ENCODE measurements at places on chromosomes 12 and 14.

DNA sequence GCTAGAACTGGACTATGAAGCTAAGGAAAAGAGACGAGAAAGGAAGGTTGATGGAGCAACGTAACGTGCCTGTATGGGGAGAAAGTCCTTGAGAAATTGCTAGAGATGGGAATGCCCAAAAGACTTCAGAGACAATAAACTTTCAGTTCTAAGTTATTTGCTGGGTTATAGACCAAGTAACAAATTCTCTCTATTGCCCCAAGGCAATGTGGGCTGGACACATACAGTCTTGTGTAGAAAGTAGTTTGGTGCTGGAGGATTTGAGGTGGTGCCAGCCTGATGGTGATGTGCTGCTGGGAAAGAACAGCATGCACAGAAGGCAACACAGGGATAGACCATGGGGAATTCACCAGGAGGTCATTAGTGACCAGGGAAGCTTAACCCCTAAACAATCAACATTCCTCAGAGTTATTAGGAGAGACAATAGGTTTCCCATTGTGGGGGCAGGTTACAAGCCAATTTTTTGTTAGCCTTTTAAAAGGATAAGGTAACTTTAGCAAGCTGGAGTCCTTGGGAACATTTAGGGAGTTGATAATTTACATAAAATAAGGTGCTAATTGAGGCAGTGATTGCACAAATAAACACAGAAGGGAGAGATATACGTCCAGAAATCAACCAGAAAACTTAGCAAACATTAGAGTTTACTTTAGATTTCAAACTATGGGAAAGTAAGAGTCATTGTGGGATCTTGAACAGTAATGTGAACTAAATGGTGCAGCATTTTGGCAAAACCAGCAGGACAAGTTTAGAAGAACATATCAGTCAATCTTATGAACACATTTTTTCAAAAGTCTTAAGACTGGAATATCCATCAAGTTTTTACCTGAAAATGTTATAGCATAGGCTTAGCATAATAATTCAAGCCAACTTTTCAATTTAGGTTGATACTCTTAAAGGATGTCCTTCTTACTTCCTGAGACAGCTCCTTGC lies 61.4 kb downstream of the LMNTD1 start:
- DNase-seq = no peak

GRCh38 chr12:27431185-27431584 lies 15.4 kb upstream of the SMCO2 start:
- DNase-seq = no peak

- DNase-seq = no peak
These were observed 153.8 kb upstream of the LHX5 start for GRCh38 chr12:113625499-113625898.

- DNase-seq = no peak
These were observed 314.2 kb downstream of the EGLN3 start for GRCh38 chr14:33636716-33637115.

DNA sequence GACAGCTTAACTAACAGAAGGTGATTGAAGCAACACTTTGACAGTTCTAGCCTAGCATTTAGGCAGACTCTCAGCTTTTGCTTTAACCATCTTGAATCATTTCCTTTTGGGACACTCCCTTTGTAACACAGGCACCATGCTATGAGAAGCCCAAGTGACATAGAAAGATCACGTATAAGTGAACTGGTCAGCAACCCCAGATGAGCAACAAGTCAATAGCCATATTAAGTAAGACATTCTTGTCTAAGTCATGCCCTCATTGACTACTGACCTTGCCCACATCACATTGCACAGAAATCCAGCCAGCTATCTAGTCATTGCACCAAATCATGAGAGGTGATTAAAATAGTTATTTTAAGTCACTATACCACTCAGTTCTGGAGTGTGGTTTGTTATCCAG lies 476.8 kb downstream of the TRHDE start:
- DNase-seq = no peak

DNA sequence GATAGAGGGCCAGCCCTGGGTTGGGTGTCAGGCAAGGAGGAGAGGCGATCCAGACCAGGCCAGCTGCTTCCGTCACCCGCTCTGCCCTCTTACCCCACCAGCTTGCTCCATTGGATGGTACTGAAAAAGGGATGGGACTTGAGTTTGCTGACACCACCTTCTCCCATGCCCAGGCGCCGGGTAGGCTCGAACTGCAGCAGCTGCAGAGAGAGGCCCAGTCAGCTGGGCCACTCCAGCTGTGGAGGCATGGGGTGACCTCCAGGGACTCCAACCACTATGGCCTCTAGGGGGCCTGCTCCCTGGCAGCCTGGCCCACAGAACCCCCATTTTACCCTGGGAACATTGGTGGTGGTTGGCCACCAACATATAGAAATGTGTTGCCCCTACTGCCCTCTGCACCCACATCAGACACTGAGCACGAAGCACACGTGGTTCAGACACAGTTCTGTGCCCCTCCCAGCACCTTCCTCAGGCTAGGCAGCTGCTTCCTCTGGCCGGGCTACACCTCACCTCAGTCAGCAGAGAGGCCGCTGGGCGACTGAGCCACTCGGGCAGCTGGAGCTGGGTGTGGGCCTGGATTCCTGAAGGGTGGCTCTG lies 16.0 kb downstream of the RPS6KL1 start:
- DNase-seq = no peak

- DNase-seq = no peak
These were observed 118.3 kb downstream of the SLC25A47 start for GRCh38 chr14:100441271-100441947.

- DNase-seq = no peak
These were observed 250.4 kb downstream of the C12orf75 start for GRCh38 chr12:105580821-105581352.

GRCh38 chr14:65618996-65619395 lies 206.5 kb downstream of the FUT8 start:
- DNase-seq = no peak

- DNase-seq = no peak
These were observed 146.4 kb downstream of the FOXN3 start for GRCh38 chr14:89270439-89271227.

- no peak for DNase-seq
These were observed 174.4 kb downstream of the SYT10 start for GRCh38 chr12:33265033-33265731.

DNA sequence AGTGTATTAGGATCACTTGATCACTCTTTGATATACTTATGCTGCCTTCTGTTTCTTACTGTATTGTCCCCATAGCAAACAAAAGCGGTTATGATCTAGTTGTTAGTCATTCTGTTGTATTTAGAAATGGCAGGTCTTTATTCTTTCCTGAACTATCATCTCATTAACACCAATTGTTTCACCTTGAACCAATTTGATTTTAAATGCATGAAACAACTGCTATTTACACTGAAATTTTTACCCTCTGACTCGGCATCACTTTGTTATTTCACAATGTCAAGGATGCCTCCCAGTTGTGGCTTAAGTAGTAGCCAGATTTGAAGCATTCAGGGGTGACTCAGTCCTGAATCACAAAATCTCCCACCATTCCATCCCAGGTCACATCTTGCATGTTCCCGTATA lies 303.5 kb downstream of the EGLN3 start:
- DNase-seq = no peak

- DNase-seq = no peak
These were observed 17.1 kb upstream of the ATXN2 start for GRCh38 chr12:111616177-111616623.

DNA sequence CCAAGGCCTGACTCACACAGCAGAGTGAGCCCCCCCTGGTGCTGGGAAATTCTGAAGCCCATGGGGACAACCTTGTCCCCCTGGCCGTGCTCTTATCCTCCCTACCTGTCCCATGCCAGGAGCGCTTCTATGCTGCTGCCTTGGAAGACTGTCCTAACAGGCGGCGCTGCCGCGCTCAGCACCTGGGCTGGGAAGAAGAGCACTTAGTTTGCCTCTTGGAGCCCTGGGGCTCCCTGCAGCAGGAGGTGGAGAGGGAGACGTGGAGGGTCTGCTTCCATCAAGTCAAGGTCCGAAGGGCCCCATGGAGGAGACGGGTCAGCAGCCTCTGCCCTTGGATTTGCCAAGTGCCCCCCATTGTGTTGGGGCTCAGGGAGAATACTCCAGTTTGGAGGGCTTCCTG lies 300.5 kb downstream of the CACNA1C start:
- DNase-seq = no peak

GRCh38 chr14:68939893-68940613 lies 39.0 kb downstream of the ACTN1 start:
- no peak for DNase-seq

DNA sequence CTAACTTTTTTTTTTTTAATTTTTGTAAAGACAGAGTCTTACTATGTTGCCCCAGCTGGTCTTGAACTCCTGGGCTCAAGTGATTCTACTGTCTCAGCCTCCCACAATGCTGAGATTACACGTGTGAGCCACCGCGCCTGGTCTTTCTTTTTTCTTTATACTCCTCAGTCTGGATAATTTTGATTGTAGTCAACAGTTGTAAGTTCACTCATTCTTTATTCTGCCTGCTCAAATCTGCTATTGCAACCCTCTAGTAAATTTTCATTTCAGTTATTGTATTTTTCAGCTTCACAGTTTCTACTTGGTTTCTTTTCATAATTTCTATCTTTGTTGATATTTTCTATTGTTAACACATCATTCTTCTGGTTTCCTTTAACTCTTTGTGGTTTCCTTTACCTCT lies 5.8 kb upstream of the MIS18BP1 start:
- no peak for DNase-seq

- DNase-seq = no peak
These were observed 309.7 kb downstream of the TMEM132D start for GRCh38 chr12:129594098-129594497.

All from activated naive CD8-positive, alpha-beta T cell treated with anti-CD3 and anti-CD28 coated beads, Interleukin-2, amount 50 U/mL, for 16 hours (primary cell).